Right hindlimb (tissue), 1 donor: ENCODE measurements at places on chromosomes 11 and 22.

- DNase-seq, result no peak
Observed at GRCh38 chr11:111010391-111011274, 234.9 kb upstream of the POU2AF2 start.

GRCh38 chr11:35594680-35595079 lies 23.6 kb upstream of the FJX1 start:
- no peak for DNase-seq

DNA sequence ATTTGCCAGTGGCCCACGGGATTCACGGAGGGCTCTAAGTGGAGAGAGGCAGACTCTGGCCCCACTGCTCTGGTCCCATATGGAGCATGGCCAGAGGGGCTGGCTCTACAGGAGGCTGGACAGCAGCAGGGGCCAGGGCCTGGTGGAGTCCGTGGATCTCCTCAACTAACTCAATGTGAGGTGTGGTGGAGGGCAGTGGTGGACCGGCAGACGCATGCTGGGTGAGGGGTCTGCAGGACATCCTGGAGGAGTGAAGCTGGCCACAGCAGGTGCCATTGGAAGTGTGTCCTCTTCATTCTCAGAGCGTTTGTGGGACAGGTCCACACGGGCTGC lies 15.6 kb downstream of the IGF2 start:
- no peak for DNase-seq

GRCh38 chr11:113673550-113674396 lies 32.3 kb downstream of the TMPRSS5 start:
- no peak for DNase-seq

DNA sequence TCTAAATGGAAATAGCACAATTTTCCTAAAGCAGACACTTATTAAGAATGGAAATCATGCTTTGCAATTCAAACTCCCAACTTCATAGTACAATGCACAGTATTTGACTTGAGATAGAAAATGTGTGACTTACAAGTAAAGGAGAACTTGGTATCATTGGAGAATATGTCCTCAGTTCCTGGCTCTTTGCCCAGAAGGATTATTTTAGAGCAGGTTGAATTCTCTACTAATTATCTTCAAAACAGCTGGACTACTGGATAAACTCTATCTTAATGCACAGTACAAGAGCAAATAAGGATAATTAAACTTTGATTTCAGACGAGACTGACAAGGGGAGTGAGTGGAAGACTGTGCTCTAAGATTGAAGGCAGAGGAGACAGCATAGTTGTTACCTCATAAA lies 839.4 kb downstream of the OPCML start:
- no peak for DNase-seq

GRCh38 chr11:76047766-76048165 lies 158.5 kb downstream of the WNT11 start:
- DNase-seq, result no peak

GRCh38 chr11:110125632-110126031 lies 32.4 kb downstream of the ZC3H12C start:
- DNase-seq, result no peak

DNA sequence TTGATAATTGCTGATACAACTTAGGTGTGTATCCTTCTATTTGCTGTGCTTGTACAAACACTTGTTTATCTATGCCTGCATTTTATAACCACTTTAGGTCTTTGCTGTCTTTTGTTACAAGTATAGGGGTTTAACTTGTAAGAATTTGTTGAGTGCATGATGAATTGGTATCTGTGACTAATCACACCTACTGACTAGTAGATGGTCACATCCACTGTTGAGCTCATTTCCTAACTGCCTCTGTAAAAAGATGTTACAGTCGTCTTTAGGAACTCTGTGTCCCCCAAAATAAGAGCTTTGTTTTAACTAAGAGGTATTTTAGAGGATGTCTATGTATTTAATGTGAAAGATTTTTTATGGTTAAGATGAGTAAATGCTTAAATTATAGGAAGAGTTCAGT lies 60.5 kb downstream of the HIPK3 start:
- DNase-seq, result no peak

DNA sequence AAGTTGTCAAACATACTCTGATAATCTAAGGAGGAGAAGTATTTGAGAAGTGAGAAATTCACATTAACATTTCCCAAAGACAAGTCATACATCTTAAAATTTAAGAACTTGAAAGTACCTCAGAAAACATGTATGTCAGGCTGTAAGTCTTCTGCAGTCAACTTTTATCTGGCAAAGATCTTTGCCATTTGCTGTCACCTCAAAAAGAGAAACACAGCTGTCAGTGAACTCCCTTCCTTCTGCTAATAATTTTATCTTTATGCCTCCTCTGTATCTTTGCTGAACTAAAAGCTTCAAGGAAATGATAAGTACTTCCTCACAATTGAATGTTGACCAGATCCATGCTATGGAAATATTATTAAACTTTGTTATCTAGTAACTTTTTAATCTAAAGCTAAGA lies 18.7 kb downstream of the TTC17 start:
- DNase-seq, result no peak

- peak; percentile 55 for DNase-seq
Observed at GRCh38 chr11:334264-334994, 13.8 kb upstream of the IFITM3 start.

DNA sequence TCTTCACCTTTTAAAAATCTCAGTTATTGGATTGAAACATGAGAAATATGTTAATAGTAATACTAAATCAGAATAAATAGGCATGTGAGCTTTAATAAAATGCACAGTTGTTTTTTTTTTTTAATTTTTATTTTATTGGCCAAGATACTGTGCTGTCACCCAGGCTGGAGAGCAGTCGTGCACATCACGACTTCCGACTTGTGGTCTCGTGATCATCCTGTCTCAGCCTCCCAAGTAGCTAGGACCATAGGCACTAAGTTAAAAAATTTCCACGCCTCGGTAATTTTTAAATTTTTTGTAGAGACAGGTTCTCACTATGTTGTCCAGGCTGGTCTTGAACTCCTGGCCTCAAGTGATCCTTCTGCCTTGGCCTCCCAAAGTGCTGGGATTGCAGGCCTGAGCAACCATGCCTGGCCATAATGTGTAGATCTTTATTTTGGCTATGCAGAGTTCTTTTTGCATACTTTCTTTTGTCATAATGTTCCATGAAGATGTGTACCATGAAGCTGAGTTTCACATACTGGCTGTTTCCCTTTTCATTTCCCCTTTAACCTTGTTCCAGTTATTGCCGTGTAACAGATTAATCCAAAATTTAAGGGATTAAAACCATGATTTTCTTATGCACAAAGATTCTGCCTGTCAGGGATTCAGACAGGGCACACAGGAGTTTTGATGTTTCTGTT lies 16.0 kb downstream of the CAPRIN1 start:
- DNase-seq, result no peak

GRCh38 chr22:38067028-38067415 lies 9.8 kb downstream of the PICK1 start:
- DNase-seq, result no peak

GRCh38 chr11:115067471-115067870 lies 389.1 kb downstream of the NXPE2 start:
- no peak for DNase-seq

GRCh38 chr11:14273895-14274294 lies 85.1 kb downstream of the RRAS2 start:
- no peak for DNase-seq

DNA sequence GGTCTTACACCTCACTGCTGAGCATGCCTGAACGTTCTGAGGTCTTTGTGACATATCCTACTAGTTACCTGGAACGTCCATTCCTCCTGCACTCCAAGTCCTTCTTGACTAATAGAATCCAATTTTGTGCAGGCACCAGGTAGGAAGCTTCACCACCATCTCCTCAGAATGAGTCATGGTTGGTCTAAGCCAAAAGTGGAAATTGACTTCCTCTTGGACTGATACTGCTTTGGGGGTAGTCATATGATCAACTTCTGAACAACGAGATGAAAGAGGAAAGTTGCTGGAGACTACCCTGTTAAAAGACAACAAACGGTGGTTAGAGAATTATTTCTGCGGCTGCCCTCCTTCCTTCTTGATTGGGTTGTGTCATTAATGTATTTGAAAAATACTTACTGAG lies 374.2 kb upstream of the LARGE1 start:
- no peak for DNase-seq

DNA sequence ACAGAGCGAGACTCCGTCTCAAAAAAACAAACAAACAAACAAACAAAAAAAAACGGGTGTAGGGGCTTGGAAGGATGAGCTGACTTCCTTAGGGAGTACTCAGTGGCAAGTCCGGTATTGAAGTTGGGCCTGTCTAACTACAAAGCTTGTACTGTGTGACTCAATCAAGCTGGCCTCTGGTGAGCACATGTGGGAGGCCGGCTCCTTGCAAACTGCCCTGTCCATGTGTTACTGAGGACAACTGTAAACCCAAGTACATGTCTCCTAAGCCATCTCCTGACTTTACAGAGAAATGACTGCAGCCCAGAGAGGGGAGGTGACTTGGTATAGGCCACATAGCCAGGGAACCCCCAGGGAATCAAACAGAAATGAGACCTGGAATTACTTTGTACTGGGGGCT lies 11.6 kb downstream of the RIBC2 start:
- DNase-seq, result no peak

GRCh38 chr11:116896211-116896610 lies 58.8 kb upstream of the APOA1 start:
- no peak for DNase-seq

DNA sequence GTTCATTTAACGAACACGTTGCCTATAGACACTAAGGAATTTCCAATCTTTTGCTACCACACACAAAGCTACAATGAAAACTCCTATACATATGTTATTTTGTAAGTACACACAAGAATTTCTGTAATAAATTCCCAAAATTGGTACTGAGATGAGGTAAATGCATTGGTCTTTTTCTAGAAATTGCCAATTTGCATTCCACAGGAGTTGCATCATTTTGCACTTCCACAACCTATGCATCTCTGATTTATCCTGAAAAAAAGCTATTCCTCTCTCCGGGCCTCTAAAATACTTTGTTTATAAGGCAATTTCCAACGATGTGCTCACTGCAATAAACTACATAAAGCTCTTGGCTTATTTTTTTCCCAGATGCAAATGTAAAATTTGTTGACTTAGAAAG lies 24.9 kb downstream of the IMMP1L start:
- no peak for DNase-seq

GRCh38 chr22:49590851-49591445 lies 236.7 kb downstream of the BRD1 start:
- no peak for DNase-seq

- no peak for DNase-seq
Observed at GRCh38 chr22:30866216-30866615, 102.4 kb downstream of the MORC2 start.

DNA sequence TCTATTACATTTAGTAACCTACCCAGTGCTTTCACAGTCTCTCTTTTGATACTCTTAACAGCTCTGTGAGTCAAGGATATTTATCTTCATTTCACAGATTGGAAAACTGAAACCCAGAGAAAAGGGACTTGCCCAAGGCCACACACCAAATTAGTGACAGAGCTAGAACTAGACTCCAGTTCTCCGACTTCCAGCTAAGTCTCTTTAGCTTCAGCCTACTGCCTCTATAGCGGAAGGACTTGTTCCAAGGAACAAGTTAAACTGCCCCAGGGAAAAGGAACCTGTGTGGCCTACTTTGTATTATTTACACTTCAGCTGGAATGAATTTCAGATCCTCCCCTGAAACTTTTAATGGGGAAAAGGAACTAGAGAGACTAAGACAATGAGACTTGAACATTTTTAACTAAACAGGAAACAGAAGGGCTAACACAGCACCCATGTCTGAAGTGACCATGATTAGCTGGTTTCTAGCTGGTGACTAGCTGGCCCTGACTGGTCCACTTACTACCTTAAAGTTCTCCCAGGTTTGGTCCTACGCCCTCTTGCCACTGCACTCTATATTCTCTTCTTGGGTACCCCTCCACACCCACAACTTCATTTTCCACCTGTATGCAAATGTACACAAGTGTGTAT lies 1.3 kb downstream of the LRRC51 start:
- no peak for DNase-seq

- DNase-seq, result no peak
Observed at GRCh38 chr22:43228330-43228729, 41.4 kb upstream of the TTLL12 start.

- no peak for DNase-seq
Observed at GRCh38 chr11:111967649-111968048, 30.5 kb downstream of the DIXDC1 start.

DNA sequence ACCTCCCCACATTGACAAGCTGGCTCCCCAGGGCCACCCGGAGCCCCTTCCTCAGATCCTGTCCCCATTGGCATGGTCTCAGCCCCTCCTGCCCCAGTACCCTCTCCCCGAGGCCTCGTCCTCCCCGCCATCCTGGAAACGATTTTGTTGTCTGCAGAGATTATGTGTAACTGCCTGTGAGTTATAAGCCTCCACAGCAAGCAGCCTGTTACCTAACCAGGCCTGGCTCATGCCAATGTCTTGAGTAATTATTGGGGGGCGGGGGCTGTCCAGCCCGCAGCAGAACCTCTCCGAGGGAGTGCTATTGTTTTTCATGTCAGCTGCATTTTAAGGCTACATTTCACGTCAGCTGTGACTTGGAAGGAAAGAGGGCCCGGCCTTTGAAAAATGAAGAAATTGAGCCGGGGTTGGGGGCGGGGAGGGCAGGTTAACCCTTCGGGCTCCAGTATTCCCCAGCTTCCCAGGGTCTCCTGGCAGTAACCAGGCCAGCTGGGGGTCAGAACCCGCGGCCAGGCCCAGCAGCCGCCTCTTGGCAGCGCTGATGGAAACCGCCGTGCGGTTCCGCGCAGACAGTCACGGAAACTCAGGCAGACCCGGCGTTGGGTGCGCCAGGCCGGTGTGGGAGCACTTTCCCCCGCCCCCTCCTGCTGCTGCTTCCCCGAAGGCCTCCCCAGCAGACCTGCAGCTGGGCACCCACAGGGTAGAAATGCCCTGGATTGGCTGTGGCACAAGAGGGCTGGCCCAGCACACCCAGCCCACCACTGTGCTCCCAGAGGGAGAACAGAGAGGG lies 59.5 kb downstream of the CDKN1C start:
- DNase-seq, result peak; percentile 90

DNA sequence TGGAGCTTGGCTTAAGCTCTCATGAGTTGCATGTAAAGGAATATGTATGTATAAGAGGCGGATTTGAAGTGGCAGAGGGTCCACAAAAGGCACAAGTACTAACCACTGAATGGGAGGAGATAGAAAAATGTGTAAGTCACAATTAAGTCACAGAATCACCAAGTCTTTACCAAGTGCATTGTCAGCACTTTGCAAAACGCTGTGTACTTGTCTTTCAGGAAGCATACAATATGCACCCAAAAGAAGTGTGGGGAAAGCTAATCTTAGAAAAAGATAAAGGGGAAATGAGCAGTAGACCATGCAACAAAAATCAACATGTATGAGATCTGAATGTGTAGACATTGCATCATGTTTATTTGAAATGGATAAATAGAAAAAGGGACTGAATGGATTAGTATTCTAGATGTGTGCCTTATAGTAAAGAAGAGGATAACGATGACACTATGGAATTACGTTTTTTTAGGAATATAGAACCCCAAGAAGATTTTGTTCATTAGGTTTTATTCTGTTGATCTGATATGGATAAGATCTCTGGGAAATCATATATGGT lies 4.5 kb downstream of the CNTF start:
- DNase-seq, result no peak

- peak; percentile 30 for DNase-seq
Observed at GRCh38 chr11:41201156-41201555, 258.3 kb downstream of the LRRC4C start.
